Germinal center (tissue), 1 donor: ENCODE measurements at places on chromosomes 5 and 9.

DNA sequence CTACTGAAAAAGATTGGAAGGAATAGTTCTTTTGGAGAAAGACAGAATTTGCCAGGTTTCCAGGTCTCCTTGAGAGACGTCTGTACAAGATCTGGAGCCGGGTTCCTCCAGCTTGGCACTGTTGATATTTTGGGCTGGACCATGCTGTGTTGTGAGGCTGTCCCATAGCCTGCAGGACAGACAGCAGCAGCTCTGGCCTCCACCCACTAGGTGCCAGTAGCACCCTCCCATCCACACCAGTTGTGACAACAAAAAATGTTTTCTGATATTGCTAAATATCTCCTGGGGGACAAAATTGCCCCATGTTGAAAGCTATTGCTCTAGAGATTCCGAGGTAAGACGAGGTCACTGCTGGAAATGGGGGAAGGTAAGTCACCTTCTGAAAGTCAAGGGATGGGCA, 287.7 kb upstream of the DAP start:
- DNase-seq, result no peak

- no peak for DNase-seq
Measured at GRCh38 chr9:79610019-79610631, 38.4 kb downstream of the TLE4 start.

DNA sequence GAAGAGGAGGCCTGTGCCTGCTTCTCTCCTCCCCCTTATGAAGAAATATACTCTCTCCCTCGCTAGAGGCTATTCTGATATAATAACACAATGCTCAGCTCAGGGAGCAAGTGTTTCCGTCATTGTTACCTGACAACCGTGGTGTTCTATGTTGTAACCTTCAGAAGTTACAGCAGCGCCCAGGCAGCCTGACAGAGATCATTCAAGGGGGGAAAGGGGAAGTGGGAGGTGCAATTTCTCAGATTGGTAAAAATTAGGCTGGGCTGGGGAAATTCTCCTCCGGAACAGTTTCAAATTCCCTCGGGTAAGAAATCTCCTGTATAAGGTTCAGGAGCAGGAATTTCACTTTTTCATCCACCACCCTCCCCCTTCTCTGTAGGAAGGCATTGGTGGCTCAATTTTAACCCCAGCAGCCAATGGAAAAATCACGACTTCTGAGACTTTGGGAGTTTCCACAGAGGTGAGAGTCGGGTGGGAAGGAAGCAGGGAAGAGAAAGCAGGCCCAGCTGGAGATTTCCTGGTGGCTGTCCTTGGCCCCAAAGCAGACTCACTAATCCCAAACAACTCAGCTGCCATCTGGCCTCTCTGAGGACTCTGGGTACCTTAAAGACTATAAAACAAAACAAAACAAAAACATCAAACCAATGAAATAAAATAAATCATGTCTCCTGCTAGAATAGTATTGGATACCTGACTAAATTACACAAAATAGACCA, 1.3 kb downstream of the TMEM174 start:
- no peak for DNase-seq

GRCh38 chr5:178590141-178590923, at the start of gene COL23A1:
Gene COL23A1 (minus strand): TSS chr5:178590393.
- peak; percentile 36 for DNase-seq

- DNase-seq, result no peak
Measured at GRCh38 chr9:134130503-134131375, 5.1 kb upstream of the WDR5 start.

DNA sequence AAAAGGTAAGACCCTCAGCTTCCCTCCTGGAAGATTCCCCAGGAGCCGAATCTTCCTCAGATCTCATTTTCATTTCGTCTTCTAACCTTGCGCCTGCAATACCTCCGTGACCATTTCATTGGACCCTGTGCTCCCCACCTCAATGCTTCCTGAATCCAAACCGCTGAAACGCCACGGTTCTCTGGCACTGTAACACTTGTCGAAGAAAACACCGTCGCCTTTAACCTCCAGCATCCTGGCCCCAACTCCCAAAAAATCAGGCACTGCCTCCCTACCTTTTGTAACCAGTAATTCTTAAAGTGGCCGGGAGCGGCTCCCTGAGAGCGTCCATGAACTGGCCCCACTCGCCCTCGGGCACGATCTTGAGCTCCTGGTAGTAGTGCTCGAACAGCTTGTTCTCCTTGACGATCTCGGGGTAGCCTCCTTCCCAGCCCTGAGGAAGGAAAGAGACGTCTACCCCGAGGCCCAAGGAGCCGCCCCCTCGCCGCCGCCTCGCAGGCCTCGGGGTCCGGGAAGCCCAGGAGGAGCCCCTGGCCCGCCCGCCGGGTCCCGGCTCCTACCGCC, 438 bp downstream of the NSUN2 start:
- no peak for DNase-seq

GRCh38 chr5:38023799-38024198, 184.0 kb upstream of the GDNF start:
- DNase-seq, result no peak

DNA sequence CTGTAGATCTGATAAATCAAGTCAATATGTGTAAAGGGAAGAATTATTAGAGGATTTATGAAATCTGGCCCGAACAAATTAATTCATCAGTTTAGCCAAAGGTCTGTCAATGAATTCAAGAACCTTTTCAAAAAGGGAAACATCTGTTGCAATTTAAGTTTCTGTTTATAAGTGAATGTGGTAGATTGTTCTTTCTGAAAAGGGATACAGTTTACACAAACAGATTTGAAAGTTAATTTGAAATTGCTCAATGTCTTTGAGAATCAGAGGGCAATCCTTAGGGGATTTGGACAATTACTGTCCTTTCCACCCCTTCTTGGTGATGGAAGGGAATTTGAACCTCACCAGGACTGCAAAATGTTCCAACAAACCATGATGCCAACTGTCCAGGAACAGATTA, 29.7 kb upstream of the ERCC6L2 start:
- DNase-seq, result no peak

GRCh38 chr9:99778836-99779235, 42.8 kb upstream of the NR4A3 start:
- DNase-seq, result no peak

DNA sequence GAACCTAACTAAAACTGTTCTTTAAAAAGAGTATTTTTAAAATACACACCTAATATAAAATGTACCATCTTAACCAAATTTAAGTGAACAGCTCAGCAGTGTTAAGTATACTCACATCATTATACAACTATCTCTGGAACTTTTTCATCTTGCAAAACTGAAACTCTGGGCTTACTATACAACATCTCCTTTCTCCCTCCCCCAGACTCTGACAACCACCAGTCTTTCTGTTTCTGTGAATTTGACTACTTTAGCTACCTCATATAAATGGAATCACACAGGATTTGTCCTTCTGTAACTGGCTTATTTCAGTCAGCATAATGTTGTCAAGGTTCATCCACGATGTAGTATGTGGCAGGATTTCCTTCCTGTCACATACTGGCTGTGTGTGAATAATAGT, 93.5 kb downstream of the FOXD1 start:
- DNase-seq, result no peak

DNA sequence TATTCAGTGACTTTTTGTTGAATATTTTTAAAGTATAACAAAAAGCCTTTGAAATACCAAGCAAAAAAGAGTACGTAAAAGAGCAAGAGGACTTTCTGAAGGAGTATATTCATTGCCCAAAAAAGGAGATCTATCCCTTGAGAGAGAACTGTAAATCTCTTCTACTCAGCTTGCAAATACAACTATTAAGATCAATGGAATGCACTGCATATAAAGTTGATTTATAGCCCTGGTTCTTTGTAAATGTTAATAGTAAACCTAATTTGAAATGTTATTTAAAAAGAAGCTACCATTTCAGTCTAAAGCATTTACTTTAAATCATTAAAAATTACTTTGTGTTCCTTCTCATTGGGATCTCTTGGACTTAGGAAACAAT, 168.1 kb downstream of the PDE4D start:
- DNase-seq, result no peak

DNA sequence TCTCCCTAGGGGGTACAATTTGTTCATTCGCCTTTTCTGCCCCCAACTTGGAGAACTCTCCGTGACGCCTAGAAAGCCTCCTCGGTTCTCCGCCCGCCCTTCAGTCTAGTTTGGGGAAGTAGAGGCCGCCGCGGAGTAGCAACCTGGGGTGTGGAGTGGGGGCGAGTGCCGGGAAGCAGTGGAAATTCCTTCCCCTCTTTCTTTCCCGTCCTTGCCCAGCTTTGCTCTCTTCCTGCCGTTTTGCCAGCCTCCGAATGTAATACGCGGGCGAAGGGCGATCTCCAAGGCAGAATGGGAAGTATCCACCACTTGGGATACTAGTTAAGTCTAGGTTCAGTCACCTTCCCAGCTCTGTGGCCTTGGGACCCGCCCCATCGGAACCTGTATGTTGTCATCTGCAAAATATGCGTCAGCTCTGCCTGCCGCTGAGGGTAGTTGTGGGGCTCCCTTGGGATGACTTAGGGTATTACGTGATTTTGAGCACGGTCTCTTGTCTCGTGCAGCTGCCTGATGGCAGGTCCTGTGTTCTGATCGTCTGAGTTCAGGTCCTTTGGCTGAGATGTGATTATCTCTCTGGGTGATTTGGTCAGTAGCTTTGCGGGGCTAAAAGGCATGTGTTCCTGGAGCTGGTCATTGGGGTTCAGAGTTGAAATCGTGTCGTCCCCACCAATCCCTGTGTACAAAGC, 724 bp downstream of the PAM start:
- peak; percentile 58 for DNase-seq

DNA sequence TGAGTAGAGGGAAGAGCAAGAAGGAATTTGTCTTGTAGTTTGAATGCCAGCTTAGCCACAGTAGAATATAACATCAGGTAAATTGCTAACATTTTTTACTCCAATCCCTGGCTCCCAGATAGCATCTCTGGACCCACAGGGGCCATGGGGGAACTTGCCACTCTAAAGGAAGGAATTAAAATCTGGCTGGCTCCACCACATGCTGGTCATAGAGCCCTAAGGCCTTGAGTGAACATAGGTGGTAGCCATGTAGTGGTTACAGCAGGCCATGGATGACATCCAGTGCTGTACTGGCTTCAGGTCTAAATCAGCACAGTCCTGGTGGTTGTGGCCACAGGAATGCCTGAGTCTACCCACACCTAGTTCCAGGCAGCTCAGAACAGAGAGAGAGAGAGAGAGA, 109.9 kb upstream of the RGMB start:
- DNase-seq, result no peak

DNA sequence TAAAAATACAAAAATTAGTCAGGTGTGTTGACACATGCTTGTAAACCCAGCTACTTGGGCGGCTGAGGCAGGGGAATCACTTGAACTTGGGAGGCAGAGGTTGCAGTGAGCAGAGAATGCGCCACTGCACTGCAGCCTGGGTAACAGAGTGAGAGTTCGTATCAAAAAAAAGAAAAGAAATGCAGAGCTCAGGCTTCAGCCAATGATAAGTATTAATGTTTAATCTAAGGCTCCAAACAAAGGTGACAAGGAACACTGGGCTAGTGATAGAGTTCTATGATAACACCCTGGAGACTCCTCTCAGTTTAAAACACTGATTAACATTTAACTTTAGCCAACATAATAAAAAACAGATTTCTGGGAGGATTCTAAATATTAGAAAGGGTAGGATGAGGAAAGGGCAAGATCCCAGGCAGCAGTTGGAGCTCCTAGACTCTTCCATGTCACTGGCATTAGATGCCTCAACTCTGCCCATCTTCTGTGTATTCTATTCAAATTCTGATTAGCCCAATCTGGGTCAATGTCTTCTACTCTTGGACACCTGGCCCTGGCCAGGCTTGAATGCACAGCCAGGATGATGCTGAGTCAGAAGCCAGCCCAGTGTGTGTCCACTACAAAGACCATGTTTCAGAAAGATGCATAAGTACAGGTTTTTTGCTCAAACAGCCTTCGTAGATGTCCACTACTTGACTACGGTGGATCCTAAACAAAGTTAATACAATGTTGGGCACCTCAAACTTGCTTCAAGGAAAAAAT, 91.0 kb upstream of the FAM169A start:
- DNase-seq, result no peak

GRCh38 chr9:120413121-120414048, 166.6 kb downstream of the CDK5RAP2 start:
- no peak for DNase-seq

GRCh38 chr9:126857261-126857960, 3.0 kb upstream of the ZBTB34 start:
- DNase-seq, result no peak

- peak; percentile 2 for DNase-seq
Measured at GRCh38 chr5:101590384-101590783, 687.3 kb upstream of the ST8SIA4 start.

- DNase-seq, result no peak
Measured at GRCh38 chr5:13976867-13977830, 32.7 kb upstream of the DNAH5 start.

DNA sequence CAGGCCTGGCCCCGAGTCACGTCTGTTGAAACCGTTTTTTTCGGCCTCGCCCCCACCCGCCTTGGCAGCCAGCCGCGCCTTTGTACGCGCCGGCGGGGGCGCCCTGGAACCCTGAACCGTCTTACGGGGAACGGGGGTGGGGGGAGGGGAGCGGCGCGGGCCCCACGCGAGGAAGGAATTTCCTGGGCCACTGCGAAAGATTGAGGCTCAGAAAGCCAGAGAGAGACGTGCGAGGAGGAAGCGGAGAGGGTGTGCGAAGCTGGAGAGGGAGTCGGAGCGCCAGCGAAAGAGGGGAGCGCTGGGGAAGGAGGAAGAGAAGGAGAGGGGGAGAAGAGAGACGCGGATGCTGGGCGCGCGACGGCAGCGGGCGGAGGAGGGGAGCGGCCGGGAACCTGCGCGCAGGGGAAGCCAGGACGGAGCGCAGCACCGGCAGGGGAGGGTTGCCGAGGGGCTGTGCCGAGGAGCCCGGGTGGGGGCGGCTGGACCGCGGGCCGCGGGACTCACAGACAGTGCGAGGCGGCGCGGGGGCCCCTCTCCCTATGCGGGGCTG, 4.6 kb upstream of the PRDM12 start:
- DNase-seq, result no peak

GRCh38 chr5:33795496-33795895, 96.3 kb downstream of the ADAMTS12 start:
- DNase-seq, result no peak

- DNase-seq, result no peak
Measured at GRCh38 chr5:130164966-130165365, 260.7 kb downstream of the CHSY3 start.

DNA sequence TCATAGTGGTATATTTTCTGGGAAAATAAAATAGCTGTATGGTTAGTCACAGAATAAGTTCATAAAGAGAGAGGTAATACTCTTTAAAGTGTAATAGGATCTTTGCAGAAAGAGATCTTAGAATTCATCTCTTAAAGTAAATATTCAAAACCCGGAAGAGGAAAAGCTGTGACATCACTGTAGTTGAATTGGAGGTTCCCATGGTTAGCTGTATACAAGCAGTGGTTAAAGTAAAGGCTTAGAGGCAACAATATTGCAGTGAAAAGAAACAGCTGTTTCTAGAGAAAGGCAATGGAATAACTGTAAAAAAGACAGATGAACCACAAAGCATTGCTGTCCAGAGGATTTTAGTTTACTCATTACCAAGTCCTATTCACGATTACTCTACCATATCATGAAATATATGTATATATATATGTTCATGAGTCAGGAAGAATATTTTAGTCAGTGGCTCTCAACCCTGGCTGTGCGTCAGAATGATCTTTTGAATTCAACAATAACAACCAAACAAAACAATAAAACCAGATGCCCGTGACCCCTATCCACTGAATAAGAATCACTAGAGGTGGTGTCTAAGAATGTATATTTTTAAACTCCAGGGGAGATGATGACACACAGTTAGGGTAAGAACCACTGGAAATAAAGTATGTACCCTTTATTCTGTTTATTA, 4.7 kb downstream of the ERCC6L2 start:
- no peak for DNase-seq

GRCh38 chr9:127569886-127570401, 42.1 kb upstream of the STXBP1 start:
- DNase-seq, result peak; percentile 43

- no peak for DNase-seq
Measured at GRCh38 chr9:131091352-131091992, 4.9 kb upstream of the AIF1L start.
